Urinary bladder (tissue), 4 donors: ENCODE measurements at places on chromosomes 1 and 21. TPM values are rescaled to one million over a fixed set of nuclear protein-coding genes. Genes with fewer than 3 reads are reported as not detected.

The TRAPPC10 gene
- total RNA-seq: 27.8 TPM

The LEFTY2 gene
- 3.9 TPM for total RNA-seq

DNA sequence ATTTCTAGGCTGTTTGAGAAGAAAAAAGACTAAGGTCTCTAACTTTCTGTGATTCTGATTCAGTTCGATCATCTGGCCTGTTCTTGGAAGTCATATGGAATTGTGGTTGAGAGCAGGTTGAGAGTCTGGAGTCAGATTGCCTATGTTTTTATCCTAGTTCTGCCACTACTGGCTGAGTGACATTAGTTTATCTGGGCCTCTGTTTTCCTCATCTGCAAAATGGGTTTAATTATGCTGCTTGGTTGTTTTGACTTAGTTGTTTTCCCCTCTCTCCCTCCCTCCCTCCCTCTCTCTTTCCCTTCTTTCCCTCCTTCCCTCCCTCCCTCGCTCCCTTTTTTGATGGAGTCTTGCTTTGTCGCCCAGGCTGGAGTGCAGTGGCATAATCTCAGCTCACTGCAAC, 6.2 kb downstream of the MACF1 start:
- DNase-seq: no peak

DNA sequence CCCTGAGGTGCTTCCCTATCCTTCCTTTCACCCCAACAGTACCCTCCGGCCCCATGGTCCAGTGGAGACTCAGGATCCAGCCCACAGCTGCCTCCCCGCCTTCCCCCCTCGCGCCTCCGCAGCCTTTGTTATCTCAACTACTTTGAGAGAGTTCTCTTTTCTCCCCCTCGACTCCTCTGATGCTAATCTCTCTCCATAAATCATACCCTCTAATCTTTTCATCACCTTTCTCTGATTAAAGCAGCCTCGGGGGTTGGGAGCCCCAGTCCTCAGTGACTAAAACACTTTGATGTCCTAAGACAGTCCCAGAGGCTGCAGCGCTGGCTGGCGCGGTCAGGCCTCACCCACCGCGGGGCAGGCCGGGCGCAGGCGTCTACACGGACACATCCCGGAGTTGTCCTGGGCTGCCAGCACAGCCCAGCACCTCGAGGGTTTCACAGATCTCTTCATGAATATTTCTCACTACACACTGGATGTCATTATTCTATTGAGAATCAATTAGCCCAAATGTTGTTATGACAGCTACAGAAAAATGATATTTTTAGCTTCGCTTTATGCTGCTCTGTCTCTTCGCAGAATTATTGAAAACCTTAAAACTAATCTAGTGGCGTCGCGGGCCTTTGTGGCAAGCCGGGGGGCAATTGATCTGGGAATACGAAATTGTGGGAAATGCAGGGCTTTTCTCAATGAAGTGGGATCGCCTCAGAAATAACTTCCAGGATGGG, 289.5 kb downstream of the RRAGC start:
- no peak for DNase-seq

DNA sequence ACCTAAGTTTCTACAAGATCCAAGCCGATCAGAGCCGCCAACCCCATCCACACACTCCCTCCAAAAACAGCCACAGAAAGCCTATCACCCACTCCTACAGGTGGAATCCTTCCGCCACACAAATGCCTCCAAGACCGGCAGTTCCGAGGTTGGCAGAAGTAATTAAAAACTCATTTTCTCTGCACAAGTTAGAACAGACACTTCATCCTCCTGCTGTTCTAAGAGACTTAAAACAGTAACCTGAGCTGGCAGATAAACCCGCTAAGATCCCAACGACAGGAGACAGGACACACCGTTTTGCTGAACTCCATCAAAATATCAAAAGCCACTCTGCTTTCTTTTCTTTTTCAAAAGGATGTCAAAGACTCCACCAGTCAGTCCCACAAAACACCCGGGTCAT, 2.8 kb downstream of the SSBP3 start:
- no peak for DNase-seq
